Stimulated activated CD4-positive, alpha-beta T cell treated with anti-CD3 and anti-CD28 coated beads, TNF-alpha, amount 100 ng/mL, for 1 hour (primary cell): ENCODE measurements at places on chromosomes 5 and 9.

GRCh38 chr5:51500-51823 is 40.5 kb upstream of the PLEKHG4B start:
- DNase-seq, result no peak

- no peak for DNase-seq
Measured at GRCh38 chr5:172170251-172170701, 17.7 kb downstream of the STK10 start.

GRCh38 chr5:99763021-99763774 is 772.0 kb upstream of the FAM174A start:
- DNase-seq, result no peak

GRCh38 chr5:95780597-95780996 is 41.9 kb downstream of the GLRX start:
- no peak for DNase-seq

GRCh38 chr5:61298580-61298979 is 33.5 kb upstream of the ZSWIM6 start:
- no peak for DNase-seq

- DNase-seq, result no peak
Measured at GRCh38 chr5:148682058-148683026, 28.0 kb upstream of the HTR4 start.

DNA sequence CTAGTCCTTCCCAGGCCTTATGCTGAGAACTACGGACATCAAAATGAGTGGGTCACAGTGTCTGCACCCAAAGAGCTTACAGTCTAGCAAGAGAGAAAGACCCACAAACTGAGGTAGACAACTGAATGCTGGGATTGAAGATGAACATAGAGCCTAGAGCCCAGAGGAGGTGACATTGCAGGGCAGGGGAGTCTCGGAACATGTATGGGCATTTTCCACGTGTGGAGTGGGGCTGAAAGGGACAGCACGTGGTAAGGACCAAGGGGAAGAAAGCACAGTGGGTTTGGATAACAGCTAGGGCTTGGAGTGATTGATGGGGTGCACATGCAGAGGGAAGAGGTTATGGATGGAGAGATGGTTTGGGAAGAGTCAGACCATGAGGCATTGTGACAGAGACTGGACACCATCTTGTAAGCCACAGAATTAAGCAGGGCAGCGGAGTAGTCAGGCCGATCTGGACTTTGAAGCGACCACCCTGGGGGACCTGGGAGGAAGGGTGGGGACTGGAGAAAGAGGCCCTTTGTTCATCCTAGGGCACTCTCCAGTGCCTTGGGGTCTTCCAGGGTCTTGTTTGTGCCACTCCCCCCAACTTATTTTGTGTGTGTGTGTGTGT is 47.5 kb upstream of the SH3PXD2B start:
- DNase-seq, result no peak

- no peak for DNase-seq
Measured at GRCh38 chr9:114177423-114178064, 22.2 kb downstream of the COL27A1 start.

- no peak for DNase-seq
Measured at GRCh38 chr5:73030531-73030930, 74.7 kb downstream of the FCHO2 start.

GRCh38 chr5:8700222-8700621 is 831.3 kb downstream of the MTRR start:
- DNase-seq, result no peak

GRCh38 chr5:81971111-81971711 is 612 bp upstream of the ATG10 start:
- DNase-seq, result no peak

DNA sequence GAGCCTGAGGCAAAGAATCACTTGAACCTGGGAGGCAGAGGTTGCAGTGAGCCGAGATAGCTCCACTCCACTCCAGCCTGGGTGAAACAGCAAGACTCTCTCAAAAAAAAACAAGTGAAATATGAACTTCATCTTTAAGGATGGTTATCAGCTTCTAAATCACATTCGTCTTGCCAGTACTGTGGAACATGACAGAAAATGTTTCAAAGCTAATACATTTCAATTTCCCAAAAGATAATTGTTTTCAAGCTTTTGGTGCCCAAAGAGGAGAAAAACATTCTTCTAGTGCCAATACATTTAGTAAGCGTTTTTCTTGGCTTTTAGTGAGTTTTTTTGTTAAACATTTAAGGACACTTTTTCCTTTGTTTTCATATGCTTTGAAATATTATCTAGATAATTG is 4.4 kb upstream of the IFT74 start:
- no peak for DNase-seq

GRCh38 chr9:77125665-77126064 is 51.7 kb upstream of the VPS13A start:
- DNase-seq, result no peak

DNA sequence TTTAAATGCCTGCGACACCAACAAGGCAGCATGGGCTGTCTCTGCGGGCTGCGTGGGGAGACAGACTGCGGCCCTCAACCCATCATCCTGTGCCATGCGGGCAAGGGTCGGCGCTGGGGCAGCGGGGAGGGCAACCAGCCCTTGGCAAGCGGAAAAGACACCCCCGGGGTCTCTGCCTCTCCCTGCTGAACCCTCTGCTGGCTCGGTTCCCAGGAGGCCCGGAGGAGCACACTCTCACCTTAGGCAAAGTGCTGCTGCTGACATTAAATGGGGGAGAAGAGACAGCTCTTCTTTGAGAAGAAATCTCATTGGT is 129.6 kb upstream of the PPP1R26 start:
- DNase-seq, result no peak

GRCh38 chr9:86642721-86643120 is 288.5 kb upstream of the TUT7 start:
- no peak for DNase-seq

GRCh38 chr5:52491071-52491787 is 296.5 kb upstream of the ITGA1 start:
- DNase-seq, result no peak

DNA sequence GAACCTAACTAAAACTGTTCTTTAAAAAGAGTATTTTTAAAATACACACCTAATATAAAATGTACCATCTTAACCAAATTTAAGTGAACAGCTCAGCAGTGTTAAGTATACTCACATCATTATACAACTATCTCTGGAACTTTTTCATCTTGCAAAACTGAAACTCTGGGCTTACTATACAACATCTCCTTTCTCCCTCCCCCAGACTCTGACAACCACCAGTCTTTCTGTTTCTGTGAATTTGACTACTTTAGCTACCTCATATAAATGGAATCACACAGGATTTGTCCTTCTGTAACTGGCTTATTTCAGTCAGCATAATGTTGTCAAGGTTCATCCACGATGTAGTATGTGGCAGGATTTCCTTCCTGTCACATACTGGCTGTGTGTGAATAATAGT is 93.5 kb downstream of the FOXD1 start:
- no peak for DNase-seq

- DNase-seq, result no peak
Measured at GRCh38 chr5:172630482-172630881, 10.6 kb upstream of the NEURL1B start.

DNA sequence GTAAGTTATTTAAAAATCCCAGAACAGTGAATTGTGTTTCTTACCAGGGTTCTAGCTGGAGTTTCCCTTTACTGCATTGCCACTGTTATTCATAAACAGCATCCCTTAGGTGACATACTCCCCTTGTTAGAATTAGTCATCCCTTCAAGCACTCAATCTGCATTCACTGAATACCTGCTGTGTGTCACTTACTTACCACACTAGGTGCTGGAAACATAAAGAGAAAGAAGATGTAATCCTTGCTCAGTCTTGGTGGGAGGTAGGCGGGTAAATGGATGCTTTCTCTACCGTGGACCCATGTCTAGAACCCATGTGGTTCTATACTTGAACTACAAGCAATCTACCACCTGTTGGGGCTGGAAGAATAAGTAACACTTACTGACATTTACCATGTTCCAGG is 371.6 kb downstream of the KDM4C start:
- no peak for DNase-seq

- DNase-seq, result peak; percentile 70
Measured at GRCh38 chr9:92954049-92954861, 6.9 kb downstream of the FGD3 start.

- no peak for DNase-seq
Measured at GRCh38 chr5:32708949-32709348, 2.2 kb upstream of the NPR3 start.

GRCh38 chr5:120255214-120255613 is 208.9 kb upstream of the PRR16 start:
- no peak for DNase-seq

DNA sequence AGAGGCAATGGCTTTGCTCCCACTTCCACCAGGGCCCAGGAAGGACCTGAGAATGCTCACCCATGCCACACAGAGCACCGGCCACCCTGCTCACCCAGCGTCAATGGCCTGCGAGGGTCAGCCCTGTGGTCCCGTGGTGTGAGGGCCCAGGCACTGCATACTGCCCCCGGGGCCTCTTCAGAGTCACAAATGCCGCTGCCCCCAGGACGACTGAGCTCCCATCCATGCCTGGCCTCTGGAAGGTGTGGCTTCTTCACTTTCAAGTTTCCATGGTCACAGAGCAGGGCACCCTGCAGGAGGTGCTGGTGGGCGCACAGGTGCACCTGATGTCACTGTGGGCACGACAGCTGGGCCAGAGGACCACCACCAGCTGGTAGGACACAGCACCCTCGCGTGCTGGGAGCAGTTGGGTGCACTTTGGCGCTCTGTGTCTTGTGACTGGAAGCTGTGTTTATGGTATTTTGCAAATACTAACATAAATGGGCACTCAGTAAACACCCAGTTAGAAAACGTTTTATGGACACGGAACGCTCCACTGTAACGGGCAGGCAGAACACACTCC is 12.5 kb upstream of the ZDHHC11 start:
- no peak for DNase-seq

DNA sequence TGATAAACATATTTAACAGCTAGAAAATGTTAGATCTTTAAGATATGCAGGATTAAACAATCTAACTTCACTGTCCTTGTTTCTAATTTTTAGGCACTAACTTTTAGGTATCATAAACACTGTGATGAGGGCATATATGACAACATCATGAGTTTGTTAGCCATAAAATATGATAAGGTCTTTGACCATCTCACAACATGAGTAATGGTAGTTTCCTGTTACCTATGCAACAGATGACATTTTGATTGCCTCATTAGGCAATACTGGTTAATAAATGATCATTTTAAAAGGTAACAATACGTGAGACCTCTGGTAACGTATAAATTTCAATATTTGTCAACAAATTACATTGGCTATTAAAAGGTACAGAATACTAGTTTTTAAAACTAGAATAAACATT is 613.5 kb downstream of the PDE4D start:
- DNase-seq, result no peak

DNA sequence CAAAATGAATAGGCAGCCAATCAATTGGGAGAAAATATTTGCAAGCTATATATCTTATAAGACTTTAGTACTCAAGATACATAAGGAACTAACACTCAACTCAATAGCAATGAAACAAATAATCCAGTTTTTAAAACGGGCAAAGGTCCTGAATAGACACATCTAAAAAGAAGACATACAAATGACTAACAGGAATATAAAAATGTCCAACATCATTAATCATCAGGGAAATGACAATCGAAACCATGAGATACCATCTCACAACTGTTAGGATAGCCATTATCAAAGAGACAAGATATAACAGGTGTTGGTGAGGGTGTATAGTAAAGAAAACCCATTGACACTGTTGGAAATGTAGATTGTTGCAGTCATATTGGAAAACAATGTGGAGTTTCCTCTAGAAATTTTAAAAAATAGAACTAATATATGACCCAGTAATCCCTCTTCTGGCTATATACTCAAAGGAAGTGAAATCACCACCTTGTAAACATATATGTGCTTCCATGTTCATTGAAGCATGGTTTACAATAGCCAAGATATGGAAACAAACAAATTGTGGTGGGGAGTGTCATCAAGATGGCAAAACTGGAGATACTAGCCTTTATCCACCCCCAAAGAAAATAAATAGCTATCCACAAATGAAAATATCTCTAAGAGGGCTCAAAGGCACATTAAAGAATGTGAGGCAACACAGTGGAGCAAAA is 13.9 kb upstream of the BTNL3 start:
- DNase-seq, result no peak

DNA sequence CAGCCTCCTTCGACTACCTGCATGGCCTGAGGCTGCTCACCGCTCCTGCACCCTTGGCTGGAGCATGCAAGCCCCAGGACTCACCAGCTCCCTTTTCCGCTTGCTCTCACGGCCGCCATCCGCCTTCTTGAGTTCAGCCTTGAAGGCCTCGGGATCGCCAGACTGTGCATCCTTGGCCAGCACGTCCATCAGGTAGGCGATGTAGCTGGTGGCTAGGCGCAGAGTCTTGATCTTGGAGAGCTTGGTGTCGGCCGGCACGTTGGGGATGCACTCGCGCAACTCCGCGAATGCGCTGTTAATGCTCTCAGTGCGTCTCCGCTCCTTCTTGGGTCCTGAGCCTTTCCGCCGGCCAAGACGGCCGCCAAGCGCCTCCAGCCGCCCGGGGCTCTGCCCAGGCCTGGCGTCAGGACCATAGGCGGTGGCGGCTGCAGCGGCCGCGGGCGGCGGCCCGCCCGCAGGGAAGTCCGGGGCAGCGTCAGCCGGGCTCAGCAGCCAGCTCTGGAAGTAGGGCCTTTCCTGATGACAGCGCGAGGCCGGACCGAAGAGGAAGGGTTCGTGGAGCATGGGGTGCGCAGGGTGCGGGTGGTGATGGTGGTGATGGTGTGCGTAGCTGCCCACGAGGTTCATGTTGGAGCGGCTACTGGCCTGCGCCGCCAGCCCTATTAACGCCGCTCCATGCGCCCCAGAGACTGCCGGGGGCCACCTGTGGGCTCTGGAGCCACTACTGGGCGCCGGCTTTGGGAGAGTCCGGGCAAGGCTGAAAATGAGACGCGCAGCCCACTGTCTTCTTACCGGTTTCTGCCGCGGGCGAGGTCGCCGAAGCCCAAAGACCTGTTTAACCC is 424 bp downstream of the HAND1 start:
- DNase-seq, result no peak

DNA sequence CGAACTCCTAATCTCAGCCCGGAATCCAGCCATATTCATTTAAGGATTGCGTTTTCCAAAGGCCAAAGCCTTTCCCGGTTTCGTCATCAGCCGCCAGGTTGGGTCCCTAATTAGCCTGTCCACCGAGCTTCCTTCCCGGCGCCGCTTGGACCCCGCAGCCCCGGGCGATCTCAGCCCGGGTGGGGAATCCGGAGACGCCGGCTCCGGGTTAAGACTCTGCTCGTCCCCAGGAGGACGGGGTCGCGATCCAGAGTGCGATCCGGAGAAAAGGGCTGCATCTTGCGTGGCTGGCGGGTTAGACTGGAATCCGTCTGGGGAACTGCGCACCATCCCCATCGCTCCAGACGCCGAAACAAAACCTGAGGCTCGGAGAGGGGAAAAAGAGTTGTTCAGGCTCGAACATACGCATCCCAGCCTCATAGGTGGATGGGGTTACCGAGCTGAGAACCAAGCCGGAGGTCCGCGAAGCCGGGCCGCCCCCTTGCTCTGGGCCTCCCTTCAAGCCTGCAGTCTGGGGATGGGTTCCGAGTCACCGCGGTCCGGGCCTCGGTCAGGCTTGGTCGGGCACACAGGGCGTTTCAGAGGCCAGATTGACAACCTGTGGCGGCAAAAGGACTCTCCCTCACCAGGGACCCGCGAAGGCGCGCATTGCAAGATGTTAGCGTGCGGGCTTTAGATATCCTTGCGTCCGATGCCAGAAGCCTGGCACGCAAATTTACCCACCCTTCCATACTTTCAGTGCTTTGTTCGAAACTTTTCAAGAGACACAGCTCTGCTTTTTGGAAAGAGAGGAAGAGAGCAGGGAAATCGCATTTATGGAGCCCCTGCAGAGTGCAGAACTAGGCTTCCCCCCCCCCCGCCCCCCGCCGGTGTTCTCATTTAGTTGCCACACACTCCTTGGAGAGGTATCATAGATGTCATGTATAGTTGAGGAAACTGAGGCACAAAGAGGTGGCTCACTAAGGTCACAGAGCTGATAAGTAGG is 7.9 kb downstream of the MSX2 start:
- no peak for DNase-seq
